ENCODE measurements at places on chromosomes 12 and 14.
A peak's percentile ranks its signal among the peaks of the same experiment; 100 is the strongest.

- no peak for DNase-seq
These were observed 108.6 kb upstream of the TTC7B start for GRCh38 chr14:90924621-90925340.

DNA sequence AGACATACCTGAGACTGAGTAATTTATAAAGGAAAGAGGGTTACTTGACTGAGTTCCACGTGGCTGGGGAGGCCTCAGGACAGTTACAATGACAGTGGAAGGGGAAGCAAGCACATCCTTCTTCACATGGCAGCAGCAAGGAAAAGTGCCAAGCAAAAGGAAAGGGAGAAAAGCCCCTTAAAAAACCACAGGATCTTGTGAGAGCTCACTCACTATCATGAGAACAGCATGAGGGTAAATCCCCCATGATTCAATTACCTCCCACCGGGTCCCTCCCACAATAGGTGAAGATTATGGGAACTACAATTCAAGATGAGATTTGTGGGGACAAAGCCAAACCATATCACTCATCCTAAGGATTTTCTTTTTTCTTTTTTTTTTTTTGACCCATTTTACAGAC lies 177.8 kb upstream of the EEA1 start:
- DNase-seq = no peak

DNA sequence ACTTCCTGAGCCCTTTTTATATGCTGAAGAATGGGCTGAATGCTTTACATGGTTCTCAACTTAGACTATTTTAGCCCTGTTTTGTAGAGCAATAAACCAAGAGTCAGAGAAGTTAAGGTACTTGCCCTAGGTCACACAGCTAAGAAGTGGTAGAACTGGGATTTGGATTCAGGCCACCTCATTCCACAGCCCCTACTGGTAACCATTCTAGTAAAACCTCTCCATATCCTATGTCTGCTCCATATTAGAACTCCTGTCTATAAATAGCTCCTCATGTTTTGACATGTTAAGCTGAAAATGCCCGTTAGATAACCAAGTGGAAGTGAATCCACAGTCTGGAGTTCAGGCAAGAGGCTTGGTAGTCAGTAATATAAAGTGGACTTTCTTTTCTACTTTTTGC lies 111.6 kb downstream of the HECTD4 start:
- no peak for DNase-seq

DNA sequence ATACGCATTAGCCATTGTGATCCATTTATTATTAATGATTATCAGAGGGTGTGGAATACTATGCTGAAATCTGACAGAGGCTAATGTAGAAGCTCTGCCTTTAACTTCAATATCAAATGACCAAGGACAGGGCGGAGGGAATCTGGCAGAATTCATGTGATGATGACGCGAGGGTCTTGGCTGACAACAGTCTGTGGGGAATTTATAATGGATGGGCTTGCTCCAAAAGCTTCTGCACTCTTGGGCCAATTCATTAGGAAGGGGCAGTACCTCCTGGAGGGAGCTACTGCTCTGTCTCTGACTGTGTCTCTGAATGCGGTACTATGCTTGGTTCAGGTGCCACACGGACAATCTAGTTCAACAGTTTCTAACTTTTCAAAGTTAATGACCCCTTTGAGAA lies 46.2 kb downstream of the GALNT8 start:
- DNase-seq = no peak

GRCh38 chr14:94663965-94664704 lies 51.9 kb downstream of the SERPINA3 start:
- DNase-seq = no peak

DNA sequence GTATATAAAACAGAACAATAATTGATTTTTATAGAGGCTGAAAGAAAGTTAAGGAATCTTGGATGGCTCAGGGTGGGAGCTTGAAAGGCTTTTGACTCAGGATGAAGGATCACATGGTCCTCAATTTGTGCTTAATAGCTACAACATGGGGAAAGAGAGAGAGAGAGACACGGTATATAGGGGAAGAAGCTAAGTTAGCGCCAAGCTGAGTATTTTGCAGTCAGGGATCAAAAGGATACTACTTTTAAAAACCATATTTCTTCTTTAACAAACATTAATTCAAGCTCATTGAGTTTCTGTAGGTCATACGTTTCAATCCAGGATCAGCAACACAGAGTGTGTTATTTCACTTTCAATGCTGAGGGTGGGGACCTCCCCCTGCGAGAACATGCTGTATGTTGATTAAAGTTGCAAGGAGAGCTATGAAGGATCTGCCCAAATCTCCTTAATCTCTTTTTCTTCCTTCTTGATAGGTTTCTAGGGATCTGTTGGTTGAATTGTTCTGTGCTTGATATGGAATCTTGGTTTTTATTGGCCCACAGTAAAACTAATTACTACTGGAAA lies 133.1 kb upstream of the NUDT4 start:
- no peak for DNase-seq

GRCh38 chr14:56199982-56200577 lies 81.9 kb downstream of the PELI2 start:
- DNase-seq = no peak

DNA sequence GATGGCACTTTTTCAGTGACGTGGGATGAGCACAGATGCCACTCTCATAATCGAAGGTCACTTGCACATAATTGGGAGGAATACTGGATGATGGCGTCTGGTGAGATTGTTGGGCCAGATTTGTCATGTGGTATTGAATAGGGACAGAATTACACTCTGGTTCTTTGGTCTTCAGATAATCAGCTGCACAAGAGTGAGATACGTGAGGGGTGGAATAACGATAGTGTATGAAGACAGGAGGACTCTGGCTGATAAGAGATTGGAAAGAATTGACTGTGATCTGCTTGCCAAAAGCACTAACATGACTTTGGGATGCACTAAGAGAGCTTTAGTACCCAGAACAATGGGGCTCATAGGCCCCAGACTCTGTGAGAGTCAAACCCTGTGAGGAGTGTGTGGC lies 7.0 kb upstream of the RABGGTA start:
- no peak for DNase-seq

- peak; percentile 4 for DNase-seq
These were observed 768 bp downstream of the CEP170B start for GRCh38 chr14:104865631-104866441.

- no peak for DNase-seq
These were observed 139.2 kb downstream of the TGFB3 start for GRCh38 chr14:75842551-75842950.

DNA sequence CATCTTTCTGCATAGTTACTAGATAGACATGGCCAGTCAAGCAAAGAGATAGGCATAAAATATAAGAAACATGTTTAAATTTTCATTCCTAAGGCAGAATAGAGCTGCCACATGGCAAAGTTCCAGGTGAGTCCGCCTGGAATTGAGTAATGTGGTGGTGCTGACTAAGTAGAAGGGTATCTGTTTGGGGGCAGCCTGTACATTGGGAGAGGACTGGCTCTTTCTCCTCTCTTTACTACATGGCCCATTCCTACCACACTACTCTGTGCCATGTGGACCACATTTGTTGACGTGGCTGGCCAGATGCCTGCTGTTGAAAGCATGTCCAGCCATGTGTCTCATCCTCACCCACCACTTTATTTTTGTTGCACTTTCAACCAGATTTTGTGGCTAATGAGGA lies 354.0 kb downstream of the ETNK1 start:
- peak; percentile 15 for DNase-seq

Data from GOT3 (cell line).